ENCODE measurements at places on chromosomes 5 and 9. TPM values are rescaled to one million over a fixed set of nuclear protein-coding genes. Genes with fewer than 3 reads are reported as not detected.

Gene ZDHHC11B
- polyA plus RNA-seq: not detected

Gene IGIP
- polyA plus RNA-seq: not detected

Gene PAEP
- not detected for polyA plus RNA-seq

Gene PCDHA8
- polyA plus RNA-seq: not detected

Gene PHF24
- not detected for polyA plus RNA-seq

Gene ANKHD1
- 62.7 TPM for polyA plus RNA-seq

Gene CAMK4
- polyA plus RNA-seq: 0.86 TPM

Gene PCDHGA12
- 0.25 TPM for polyA plus RNA-seq

Gene LHX2
- polyA plus RNA-seq: not detected

- H3K27ac ChIP-seq: no peak overlapping the region
- H3K4me3 ChIP-seq: no peak overlapping the region
- no peak for DNase-seq
- peaks cover 10% of the 10 kb centered on the region for H3K4me1 ChIP-seq
Measured at GRCh38 chr5:78979117-78979742, 5.9 kb downstream of the ARSB start.

GRCh38 chr5:83401122-83401731 is 70.3 kb upstream of the VCAN start:
- no peak overlapping the region for H3K4me3 ChIP-seq
- H3K36me3 ChIP-seq: no peaks in the 10 kb centered on the region
- no peak overlapping the region for H3K27ac ChIP-seq
- DNase-seq: no peak
- no peaks in the 10 kb centered on the region for H3K27me3 ChIP-seq

DNA sequence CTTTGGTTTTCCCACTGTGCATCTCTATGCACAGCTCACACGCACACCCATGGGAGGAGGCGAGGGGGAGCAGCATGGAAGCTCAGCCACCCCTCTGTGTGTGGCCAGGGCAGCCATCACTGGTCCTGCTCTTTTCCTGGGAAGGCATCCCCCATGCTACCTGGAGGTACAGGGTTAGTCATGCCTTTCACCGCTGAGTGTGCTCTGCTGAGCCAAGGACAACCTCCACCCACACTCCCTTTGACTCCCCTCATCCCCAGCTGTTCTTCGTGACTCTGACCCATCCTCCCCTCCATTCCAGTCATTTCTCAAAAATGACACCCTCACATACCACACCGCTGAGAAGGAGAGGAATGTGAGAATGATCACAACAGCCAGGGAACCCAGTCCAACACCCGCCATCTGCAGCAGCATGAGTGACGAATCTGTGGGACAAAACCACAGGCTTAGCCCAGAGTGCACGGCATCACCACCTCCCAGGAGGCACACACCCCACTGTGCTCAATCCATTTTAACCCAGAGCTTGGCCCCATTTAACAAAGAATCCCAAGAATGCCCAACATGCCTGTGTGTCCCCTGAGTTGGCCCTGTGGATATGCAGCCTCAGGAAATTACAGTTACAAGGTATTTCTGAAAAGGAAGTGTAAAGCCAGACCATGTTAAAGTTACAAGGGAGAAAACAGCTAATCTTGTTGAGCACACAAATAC is 133.4 kb downstream of the SUSD1 start:
- peaks cover 32% of the 10 kb centered on the region for H3K4me1 ChIP-seq
- no peak for DNase-seq
- peaks cover 43% of the 10 kb centered on the region for H3K36me3 ChIP-seq
- H3K27me3 ChIP-seq: no peaks in the 10 kb centered on the region

GRCh38 chr9:90860382-90860781 is 58.8 kb downstream of the SYK start:
- DNase-seq: peak; percentile 47
- peaks cover 48% of the 10 kb centered on the region for H3K36me3 ChIP-seq
- no peaks in the 10 kb centered on the region for H3K27me3 ChIP-seq

GRCh38 chr5:35369965-35370790 is 139.9 kb upstream of the PRLR start:
- no peaks in the 10 kb centered on the region for H3K27me3 ChIP-seq
- no peak for DNase-seq
- no peaks in the 10 kb centered on the region for H3K4me1 ChIP-seq

- H3K36me3 ChIP-seq: no peaks in the 10 kb centered on the region
- no peaks in the 10 kb centered on the region for H3K4me1 ChIP-seq
- H3K27ac ChIP-seq: no peak overlapping the region
- no peak overlapping the region for H3K4me3 ChIP-seq
- DNase-seq: no peak
- no peaks in the 10 kb centered on the region for H3K27me3 ChIP-seq
Measured at GRCh38 chr9:30574355-30575151, 1809.9 kb upstream of the ACO1 start.

- peaks cover 2% of the 10 kb centered on the region for H3K27me3 ChIP-seq
- no peak for DNase-seq
- H3K4me1 ChIP-seq: no peaks in the 10 kb centered on the region
- H3K36me3 ChIP-seq: no peaks in the 10 kb centered on the region
Measured at GRCh38 chr9:70020991-70021571, 22.6 kb upstream of the MAMDC2 start.

DNA sequence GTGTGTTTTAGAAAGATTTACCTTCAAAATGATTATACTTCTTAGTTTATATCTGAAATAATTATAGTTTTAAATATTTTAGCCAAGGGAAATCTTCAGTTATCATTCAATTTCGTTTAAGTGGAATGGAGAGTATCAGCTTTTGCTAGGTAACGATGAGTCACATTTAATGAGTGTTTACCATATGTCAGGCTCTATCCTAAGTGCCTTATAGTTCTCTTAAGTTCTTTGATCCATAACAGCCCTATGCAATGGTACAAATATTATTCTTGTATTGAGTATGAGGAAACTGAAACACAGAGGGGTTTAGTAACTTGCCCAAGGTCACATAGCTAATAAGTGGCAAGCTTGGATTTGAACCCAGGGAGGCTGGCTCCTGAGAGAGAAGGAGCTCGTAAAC is 37.5 kb upstream of the SHB start:
- H3K27me3 ChIP-seq: peaks cover 11% of the 10 kb centered on the region
- no peaks in the 10 kb centered on the region for H3K36me3 ChIP-seq
- no peak overlapping the region for H3K4me3 ChIP-seq
- DNase-seq: no peak

- H3K27ac ChIP-seq: no peak overlapping the region
- H3K4me1 ChIP-seq: no peaks in the 10 kb centered on the region
- no peak overlapping the region for H3K4me3 ChIP-seq
- peaks cover 12% of the 10 kb centered on the region for H3K27me3 ChIP-seq
- no peak for DNase-seq
Measured at GRCh38 chr5:176133877-176134276, 104.3 kb upstream of the SIMC1 start.

DNA sequence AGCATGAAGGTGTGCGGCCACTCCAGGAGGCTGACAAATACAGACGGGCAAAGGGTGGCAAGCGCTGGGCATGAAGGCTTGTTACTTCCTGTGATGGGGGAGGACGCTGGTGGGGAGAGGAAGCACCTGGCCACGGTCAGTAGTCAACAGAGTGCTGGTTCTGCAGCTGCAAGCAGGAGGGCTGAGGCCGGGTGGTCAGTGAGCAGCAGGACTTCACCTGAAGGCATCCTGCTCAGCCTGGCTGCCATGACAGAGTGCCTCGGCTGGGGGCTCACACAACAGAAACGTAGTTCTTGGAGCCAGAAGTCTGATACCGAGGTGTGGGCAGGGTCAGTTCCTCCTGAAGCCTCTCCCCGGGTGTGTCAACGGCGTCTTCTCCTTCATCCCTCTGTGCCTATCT is 118.6 kb upstream of the IRX4 start:
- H3K27ac ChIP-seq: no peak overlapping the region
- H3K27me3 ChIP-seq: peaks cover 7% of the 10 kb centered on the region
- H3K36me3 ChIP-seq: no peaks in the 10 kb centered on the region
- no peaks in the 10 kb centered on the region for H3K4me1 ChIP-seq
- no peak overlapping the region for H3K4me3 ChIP-seq

DNA sequence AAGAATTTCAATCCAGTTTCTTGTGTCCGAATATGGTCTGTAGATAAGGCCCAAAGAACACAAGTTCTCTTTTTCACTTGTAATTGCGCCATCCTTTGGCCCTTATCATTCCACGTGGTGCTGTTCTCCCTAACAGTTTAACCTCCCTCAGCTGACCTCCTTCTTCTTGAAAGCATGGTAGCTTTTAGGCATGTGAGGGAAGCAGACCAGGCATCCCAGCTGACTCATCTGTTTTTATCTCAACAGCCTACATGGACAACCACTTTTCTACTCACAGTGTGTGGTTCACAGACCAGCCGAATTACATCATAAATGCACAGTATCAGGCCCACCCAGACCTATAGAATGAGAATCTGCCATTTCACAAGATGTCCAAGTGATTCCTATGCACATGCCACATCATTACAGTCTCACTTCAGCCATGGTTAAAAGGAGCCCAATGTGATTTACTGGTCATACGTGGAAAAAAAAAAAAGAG is 26.9 kb upstream of the PLIN2 start:
- H3K27me3 ChIP-seq: peaks cover 1% of the 10 kb centered on the region
- no peak overlapping the region for H3K27ac ChIP-seq
- H3K4me3 ChIP-seq: no peak overlapping the region
- H3K36me3 ChIP-seq: no peaks in the 10 kb centered on the region

DNA sequence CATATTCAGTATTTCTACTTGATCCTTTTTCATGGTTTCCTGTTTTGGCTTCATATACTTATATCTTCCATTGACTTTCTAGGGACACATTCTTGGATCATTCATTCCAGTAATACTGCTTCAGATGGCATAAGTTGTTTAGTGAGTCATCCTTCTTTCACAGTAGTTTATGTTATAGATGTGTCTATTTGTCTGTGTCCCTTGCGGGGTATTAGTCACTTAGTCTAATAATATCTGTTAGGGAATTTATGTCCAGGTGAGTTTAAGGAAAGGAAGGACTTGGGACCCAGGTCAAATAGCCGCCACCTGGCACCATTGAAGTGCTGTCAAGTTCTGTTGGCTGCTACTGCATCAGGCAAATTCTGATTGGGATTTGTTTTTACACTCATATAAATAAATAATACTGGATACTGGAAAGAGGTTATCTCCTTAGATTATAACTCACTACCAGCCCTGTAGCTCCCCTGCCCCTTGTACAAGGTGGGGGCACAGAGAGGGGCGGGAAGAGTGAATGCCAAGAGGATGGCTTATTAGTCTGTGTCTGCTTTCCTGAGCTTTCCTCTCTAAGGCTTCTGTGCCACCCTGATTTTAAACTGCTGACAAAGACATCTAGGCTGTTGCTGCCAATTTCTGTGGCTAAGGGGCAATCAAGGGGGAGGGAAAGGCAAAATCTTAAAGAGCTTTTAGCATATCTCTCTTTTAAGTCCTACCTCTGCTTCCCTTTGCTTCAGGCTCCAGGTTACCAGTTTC is 64.9 kb downstream of the CDC42SE2 start:
- H3K4me3 ChIP-seq: peak overlapping the region; percentile 38
- peaks cover 3% of the 10 kb centered on the region for H3K27me3 ChIP-seq
- peaks cover 73% of the 10 kb centered on the region for H3K4me1 ChIP-seq
- peaks cover 7% of the 10 kb centered on the region for H3K36me3 ChIP-seq

- peak; percentile 61 for DNase-seq
- peaks cover 87% of the 10 kb centered on the region for H3K4me1 ChIP-seq
- no peaks in the 10 kb centered on the region for H3K27me3 ChIP-seq
- H3K36me3 ChIP-seq: no peaks in the 10 kb centered on the region
Measured at GRCh38 chr5:156920042-156920860, 42.8 kb downstream of the TIMD4 start.

DNA sequence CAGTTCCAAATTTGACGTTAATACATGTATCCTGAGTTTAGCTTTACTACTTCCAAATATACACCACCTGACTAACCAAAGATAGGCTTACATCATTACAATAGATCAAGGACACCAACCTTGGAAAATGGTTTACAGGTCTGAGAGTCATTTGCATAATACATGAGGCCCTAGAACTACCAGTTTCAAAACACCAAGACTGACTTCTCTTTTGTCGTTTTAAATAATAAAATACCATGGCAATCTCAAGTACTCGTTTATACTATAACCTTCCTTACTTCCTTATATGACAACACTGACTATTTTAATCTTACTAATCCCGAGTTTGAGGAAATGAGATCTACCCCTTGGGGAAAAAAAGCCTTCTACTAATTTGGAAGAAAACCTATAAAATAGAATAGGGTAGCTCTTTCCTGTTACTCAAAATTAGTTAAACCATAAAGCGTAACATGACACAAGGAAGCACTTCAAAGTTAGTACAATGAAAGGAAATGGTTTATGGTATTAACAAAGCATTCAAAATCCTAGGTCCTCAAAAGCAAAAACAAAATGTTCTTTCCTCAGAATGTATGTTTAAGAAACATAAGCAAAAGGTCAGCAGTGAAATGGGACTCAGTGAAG is 42.1 kb downstream of the UBQLN1 start:
- H3K27ac ChIP-seq: no peak overlapping the region
- no peak overlapping the region for H3K4me3 ChIP-seq
- no peak for DNase-seq
- no peaks in the 10 kb centered on the region for H3K27me3 ChIP-seq
- H3K4me1 ChIP-seq: peaks cover 14% of the 10 kb centered on the region
- no peaks in the 10 kb centered on the region for H3K36me3 ChIP-seq

- no peaks in the 10 kb centered on the region for H3K36me3 ChIP-seq
- H3K27me3 ChIP-seq: peaks cover 2% of the 10 kb centered on the region
- peaks cover 19% of the 10 kb centered on the region for H3K4me1 ChIP-seq
- no peak overlapping the region for H3K27ac ChIP-seq
Measured at GRCh38 chr9:88775037-88775471, 216.2 kb upstream of the S1PR3 start.

GRCh38 chr5:107513337-107514085 is 157.2 kb downstream of the EFNA5 start:
- no peak overlapping the region for H3K4me3 ChIP-seq
- peaks cover 4% of the 10 kb centered on the region for H3K4me1 ChIP-seq
- no peak for DNase-seq
- H3K27ac ChIP-seq: no peak overlapping the region

DNA sequence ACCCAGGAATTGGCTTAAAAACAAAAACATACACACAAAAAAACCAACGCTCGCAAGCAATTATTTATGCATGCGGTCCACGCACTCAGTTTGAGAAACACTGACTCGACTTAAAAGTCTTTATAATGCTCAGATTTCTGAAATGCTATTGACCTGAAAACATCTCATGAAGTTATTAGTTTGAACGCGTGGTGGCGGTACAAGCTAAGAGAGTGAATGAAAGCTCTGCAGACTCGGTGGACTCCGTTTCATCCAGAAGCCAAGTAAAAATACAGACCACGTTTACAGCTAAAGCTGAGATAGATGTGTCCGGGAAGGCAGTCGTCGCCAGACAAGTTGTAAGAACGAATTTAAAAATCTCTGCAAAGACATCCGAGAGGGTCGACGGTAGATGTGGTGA is at the start of gene PCDHB6:
Gene PCDHB6 (plus strand): TSS at position 246 of the 400 bp plus-strand sequence. CDS start 201 bp downstream, outside the sequence.
- no peak for DNase-seq
- no peaks in the 10 kb centered on the region for H3K36me3 ChIP-seq
- H3K27ac ChIP-seq: no peak within 1 kb of the TSS
- no peaks in the 10 kb centered on the region for H3K4me1 ChIP-seq
- peak within 1 kb of the TSS; percentile 25 for H3K4me3 ChIP-seq

GRCh38 chr5:66230551-66230950 is 86.5 kb downstream of the SREK1 start:
- no peak overlapping the region for H3K4me3 ChIP-seq
- H3K36me3 ChIP-seq: no peaks in the 10 kb centered on the region
- H3K27ac ChIP-seq: no peak overlapping the region
- DNase-seq: no peak
- H3K27me3 ChIP-seq: peaks cover 3% of the 10 kb centered on the region

GRCh38 chr5:131957721-131958441 is 12.4 kb upstream of the MEIKIN start:
- H3K27ac ChIP-seq: no peak overlapping the region
- DNase-seq: no peak
- peaks cover 2% of the 10 kb centered on the region for H3K27me3 ChIP-seq
